ENCODE measurements at places on chromosomes 2 and 18.

DNA sequence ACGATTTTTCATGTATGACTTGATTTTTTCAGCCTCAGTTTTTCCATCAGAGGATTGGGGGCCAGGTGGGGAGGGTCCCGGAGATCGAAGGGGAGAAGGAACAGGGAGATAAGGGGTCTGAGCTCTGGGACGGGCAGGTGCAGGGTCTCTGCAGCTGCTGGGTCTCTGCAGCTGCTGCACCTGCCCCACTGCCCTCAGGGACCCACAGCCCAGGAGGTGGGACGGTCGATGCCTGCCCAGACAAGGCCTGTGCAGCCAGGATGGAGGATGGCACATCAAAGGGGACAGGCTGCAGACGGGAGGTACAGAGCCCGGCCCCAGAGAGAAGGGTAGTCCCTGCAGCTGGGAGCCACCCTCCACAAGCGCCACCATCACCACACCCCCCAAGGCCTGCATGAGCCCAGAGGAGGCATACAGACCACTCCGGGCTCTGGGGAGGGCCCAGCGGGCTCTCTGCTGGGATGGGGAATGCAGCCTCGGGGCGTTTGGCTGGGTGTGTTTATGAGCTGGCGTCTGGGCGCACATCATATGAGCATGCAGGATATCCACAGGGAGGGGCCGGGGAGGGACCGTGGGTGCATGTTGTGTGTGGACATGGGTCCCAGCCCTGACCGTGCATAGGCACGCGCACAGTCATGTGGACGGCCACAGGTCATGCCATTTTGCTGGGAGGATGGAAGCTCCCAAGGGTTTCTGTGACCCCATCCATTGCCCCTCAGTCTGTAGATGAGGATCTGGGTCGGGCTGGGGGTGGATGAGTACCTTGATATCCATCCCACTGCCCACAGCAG, 34.9 kb upstream of the GPC1 start:
- no peak for DNase-seq

DNA sequence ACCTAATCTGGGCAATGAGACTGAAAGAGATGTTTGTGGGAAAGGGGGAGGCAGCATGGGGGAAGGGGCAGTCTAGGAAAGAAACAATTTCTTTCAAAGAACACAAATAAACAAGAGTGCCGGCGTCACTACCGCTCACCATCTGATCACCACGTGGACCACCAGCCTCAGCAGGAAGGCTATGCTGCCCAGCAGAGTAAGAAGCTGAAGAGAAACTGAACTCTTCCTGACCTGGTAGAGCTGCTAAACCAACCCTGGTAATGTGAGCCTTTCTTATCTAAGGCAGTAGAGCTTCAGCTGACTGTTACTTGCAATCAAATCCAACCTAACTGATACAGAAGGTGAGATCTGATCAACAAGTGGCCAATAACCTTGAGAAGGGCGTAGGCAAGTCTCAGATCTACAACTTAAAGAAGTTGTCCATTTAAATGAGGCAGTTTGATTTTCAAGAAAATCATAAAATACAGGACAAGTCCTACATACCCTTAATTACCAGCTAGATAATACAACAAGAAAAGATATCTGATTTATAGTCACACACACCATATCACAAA, 44.2 kb upstream of the SPTBN1 start:
- no peak for DNase-seq

DNA sequence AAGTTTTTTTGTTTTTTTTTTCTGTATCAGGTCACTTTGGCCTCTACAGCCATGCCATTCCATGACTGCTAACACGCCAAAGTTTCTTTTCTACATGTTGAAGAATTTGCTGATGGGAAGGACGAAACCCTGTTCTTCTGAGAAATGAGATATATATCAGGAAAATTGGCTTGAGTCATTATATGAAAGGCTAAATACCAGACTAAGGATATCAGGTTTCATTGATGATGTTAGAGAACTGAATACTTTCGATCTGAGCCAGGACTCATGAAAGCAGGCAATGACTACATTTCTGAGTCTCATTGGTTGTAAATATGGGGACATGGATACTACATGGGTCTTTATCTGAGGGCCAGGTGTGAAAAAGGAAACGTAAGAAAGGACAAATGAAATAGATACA, 181.4 kb downstream of the OSR1 start:
- DNase-seq, result no peak

- DNase-seq, result no peak
Observed at GRCh38 chr2:230762317-230762896, 49.8 kb downstream of the CAB39 start.
